ENCODE measurements at places on chromosomes 2 and 18. TPM values are rescaled to one million over a fixed set of nuclear protein-coding genes. Genes with fewer than 3 reads are reported as not detected.

DNA sequence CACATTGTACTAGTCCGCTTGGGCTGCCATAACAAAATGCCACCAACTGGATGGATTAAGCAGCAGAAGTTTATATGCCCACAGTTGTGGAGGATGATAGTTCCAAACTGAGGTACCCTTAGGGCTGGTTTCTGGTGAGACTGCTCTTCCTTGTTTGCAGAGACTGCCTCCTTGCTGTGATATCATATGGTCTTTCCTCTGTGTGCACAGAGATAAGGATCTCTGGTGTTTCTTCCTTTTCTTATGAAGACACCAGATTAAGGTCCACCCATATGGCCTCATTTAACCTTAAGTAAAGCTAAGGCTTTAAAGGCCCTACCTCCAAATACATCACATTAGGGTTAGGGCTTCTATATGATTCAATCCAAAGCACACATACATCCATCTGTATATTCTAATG is 738.2 kb upstream of the GCFC2 start:
- DNase-seq = no peak

GRCh38 chr2:128302011-128302743 is 16.5 kb downstream of the HS6ST1 start:
- DNase-seq = no peak

- DNase-seq = no peak
Observed at GRCh38 chr2:136015699-136016098, 30.3 kb upstream of the DARS1 start.

The ALPP gene
- not detected for total RNA-seq

DNA sequence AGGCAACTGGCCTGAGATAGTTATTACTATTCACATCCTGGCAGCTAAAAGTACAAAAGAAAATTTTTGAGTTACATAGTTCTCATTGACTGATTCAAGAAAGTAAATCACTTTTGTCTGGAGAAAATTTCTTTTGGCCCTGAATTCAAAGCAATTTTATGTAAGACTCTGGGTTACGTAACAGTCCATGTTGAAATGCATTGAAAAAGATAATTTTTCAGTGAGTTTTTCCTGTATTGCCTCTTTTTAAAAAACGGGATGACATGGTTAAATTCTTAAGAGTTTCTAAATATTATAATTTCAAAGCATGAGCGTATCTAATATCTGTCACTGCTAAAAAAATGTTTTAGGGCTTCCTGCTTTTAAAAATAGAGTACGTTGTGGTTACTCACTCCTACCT is 72.7 kb downstream of the ANKRD12 start:
- DNase-seq = no peak

The LCT gene
- total RNA-seq = not detected

GRCh38 chr2:67321588-67321903 is 75.6 kb upstream of the ETAA1 start:
- no peak for DNase-seq

The TMEM198 gene
- 0.76 TPM for total RNA-seq

DNA sequence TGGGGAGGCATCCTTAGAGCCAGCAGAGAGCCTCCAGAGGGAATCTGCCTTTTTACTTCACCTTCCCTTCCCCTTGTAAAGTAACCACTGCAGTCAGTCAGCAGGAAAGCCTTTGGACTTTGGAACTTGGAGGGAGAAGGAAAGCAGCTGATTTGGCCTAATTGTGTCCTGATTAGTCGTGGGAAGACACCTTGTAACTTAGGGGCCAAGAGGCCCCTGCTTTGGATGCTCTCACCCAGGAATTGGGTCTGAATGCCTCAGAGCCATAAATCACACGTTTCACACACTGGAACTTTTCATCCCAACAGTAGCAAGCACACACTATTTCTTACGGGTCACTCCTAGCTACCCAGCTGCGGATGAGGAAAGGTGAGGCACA is 81.0 kb upstream of the PPM1B start:
- no peak for DNase-seq

DNA sequence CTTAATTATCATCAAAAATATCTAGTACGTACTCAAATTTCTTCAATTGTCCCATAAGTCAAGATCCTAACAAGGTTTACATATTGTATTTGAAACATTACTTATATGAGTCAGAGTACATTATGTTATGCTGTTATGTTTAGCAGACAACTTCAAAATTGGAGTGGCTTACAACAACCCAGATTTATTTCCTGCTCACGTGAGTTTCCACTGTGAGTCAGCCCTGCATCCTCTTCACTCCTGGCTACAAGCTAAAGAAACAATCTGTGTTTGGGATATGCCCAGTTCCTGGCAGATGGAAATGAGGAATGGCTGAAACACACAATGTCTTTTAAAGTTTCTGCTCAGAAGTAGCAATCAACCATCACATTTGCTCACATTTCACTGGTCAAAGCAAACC is 31.5 kb upstream of the TANC1 start:
- DNase-seq = no peak

DNA sequence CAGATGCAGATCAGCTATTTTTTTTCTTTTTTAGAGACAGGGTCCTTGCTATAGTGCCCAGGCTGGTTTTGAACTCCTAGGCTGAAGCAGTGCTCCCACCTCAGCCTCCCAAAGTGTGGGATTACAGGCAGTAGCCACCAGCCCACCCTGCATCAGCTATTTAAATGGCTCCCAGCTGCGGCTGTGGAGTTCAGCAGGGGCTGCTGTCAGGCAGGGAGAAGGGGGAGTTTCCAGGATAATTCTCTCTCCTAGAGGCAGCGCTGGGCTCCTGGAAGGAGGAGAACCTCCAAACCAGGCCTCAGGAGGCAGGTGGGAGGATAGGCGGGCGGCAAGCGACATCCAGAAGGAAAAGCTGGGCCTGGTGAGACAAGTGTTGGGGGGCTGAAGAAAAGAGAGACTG is 65.7 kb downstream of the ACTR2 start:
- DNase-seq = no peak

DNA sequence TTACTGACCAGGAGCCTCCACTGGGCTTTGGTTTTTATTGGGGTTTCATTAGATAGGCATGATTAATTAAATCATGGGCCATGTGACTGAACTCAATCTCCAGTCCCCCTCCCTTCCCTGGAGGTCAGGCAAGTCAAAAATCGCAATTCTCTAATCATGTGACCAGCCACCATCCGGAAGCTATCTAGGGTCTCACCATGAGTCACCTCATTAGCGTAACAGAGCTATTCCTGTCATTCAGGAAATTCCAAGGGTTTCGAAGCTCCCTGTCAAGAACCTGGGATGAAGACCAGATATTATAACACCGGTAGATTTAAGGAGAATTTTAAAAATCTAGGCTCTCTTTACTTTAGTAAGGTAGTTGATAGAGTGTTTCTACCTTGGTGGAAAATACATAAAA is 180.3 kb upstream of the TCF4 start:
- DNase-seq = no peak

The NYAP2 gene
- 0.18 TPM for total RNA-seq

The FEV gene
- 2.1 TPM for total RNA-seq

- no peak for DNase-seq
Observed at GRCh38 chr2:237879991-237880560, 20.7 kb downstream of the RAMP1 start.

- no peak for DNase-seq
Observed at GRCh38 chr2:207405150-207405549, 124.6 kb upstream of the CREB1 start.

DNA sequence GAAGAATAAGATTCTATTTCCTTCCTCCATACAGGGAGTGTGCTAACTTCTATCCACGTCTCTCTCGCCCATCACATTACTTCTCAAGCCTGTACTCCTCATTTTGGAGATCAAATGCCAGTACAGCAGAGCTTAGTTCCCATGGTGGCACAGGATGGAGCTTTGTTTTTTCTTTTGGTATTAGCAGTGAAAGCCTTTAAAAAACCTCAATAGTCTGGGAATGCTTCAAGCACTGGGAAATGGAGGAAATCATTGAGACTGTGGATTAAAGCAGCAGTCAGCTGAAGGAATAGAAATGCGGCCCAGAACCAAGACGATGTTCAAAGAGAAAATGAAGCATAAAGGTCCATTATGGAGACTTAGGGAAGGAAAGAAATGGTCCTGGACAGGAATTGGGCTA is 102.3 kb downstream of the NRXN1 start:
- no peak for DNase-seq

- DNase-seq = no peak
Observed at GRCh38 chr2:64244037-64244416, 99.8 kb upstream of the PELI1 start.

GRCh38 chr2:144040834-144041233 is 479.1 kb downstream of the ZEB2 start:
- no peak for DNase-seq

The FBLN7 gene
- 1.1 TPM for total RNA-seq

The SPDYA gene
- not detected for total RNA-seq

The TEKT4 gene
- total RNA-seq = not detected

- no peak for DNase-seq
Observed at GRCh38 chr2:238097201-238097987, 2.7 kb upstream of the ESPNL start.

DNA sequence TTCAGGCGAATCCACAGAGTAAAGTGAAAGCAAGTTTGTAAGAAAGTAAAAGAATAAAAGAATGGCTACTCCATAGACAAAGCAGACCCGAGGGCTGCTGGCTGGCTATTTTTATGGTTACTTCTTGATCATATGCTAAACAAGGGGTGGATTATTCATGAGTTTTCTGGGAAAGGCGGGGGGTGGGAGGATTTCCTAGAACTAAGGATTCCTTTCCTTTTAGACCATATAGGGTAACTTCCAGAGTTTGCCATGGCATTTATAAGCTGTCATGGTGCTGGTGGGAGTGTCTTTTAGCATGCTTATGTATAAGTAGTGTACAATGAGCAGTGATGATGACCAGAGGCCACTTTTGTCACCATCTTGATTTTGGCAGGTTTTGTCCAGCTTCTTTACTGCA is 59.8 kb downstream of the SLC4A3 start:
- no peak for DNase-seq

- DNase-seq = no peak
Observed at GRCh38 chr2:157628477-157629415, at the start of gene ACVR1C. Gene ACVR1C, minus strand, starts transcription at chr2:157628864. Its CDS starts 220 bp downstream, at chr2:157628644.
